ENCODE measurements at places on chromosomes 3 and 15. TPM values are rescaled to one million over a fixed set of nuclear protein-coding genes. Genes with fewer than 3 reads are reported as not detected.

IQGAP1 gene
- 92.9 TPM for total RNA-seq

DUOX1 gene
- 0.26 TPM for total RNA-seq

GPR171 gene
- 0.78 TPM for total RNA-seq

LRRC58 gene
- 20.2 TPM for total RNA-seq

CCR8 gene
- not detected for total RNA-seq
